ENCODE measurements at places on chromosomes 13 and 19. TPM values are rescaled to one million over a fixed set of nuclear protein-coding genes. Genes with fewer than 3 reads are reported as not detected.

FGF9 gene
- 0.25 TPM for total RNA-seq

- no peaks in the 10 kb centered on the region for H3K27me3 ChIP-seq
- peak overlapping the region; percentile 68 for H3K27ac ChIP-seq
- peaks cover 53% of the 10 kb centered on the region for H3K4me1 ChIP-seq
- no peak for DNase-seq
- no peaks in the 10 kb centered on the region for H3K36me3 ChIP-seq
- H3K4me3 ChIP-seq: no peak overlapping the region
Measured at GRCh38 chr13:110251193-110251819, 55.7 kb downstream of the COL4A1 start.

GRCh38 chr13:74287724-74288169 is 153.5 kb upstream of the KLF12 start:
- no peaks in the 10 kb centered on the region for H3K36me3 ChIP-seq
- DNase-seq: no peak
- H3K27me3 ChIP-seq: no peaks in the 10 kb centered on the region

GRCh38 chr13:22095794-22096193 is 424.9 kb downstream of the FGF9 start:
- no peak overlapping the region for H3K27ac ChIP-seq
- no peaks in the 10 kb centered on the region for H3K27me3 ChIP-seq
- H3K36me3 ChIP-seq: no peaks in the 10 kb centered on the region
- H3K4me1 ChIP-seq: peaks cover 6% of the 10 kb centered on the region
- H3K4me3 ChIP-seq: no peak overlapping the region

GRCh38 chr13:30895773-30896172 is 10.3 kb upstream of the MEDAG start:
- no peaks in the 10 kb centered on the region for H3K27me3 ChIP-seq
- no peaks in the 10 kb centered on the region for H3K36me3 ChIP-seq
- H3K4me3 ChIP-seq: no peak overlapping the region
- H3K27ac ChIP-seq: peak overlapping the region; percentile 83
- DNase-seq: no peak

DNA sequence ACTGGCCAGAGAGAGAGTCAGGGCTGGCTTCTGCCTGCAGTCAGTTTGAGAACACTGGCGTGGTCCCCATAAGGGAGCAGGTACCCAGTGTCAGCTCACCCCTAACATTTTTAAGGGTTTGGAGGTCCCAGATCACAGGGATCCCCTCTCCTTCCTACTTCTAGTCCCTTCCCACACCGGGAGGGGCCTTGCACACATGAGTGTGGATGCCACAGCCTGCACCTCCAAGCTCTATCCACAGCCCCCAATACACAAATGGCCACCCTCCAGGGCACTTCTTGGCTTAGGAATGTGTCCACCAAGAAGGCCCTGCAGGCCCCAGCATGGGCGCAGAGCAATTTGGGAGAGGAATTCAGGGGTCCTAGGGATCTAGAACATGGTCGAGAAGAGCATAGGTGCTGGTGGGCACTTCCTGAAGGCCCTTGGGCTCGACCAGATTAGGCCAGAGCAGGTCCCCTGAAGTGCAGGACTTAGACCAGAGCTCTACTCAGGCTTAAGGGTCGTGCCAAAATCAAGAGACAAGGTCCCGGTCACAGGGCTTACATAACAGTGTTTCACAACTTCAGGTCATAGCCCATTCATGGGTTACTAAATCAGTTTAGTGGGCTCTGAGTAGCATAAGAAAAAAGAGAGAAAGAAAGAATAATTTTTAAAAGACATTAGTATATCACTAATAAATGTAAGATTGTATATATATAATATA is 16.0 kb downstream of the FXYD5 start:
- H3K27me3 ChIP-seq: no peaks in the 10 kb centered on the region
- no peak overlapping the region for H3K27ac ChIP-seq
- DNase-seq: no peak
- H3K36me3 ChIP-seq: no peaks in the 10 kb centered on the region
- peaks cover 9% of the 10 kb centered on the region for H3K4me1 ChIP-seq
- H3K4me3 ChIP-seq: no peak overlapping the region

GRCh38 chr19:55339889-55340783 is 460 bp downstream of the KMT5C start:
- H3K36me3 ChIP-seq: no peaks in the 10 kb centered on the region
- peak overlapping the region; percentile 61 for H3K4me3 ChIP-seq
- peaks cover 29% of the 10 kb centered on the region for H3K4me1 ChIP-seq
- no peak for DNase-seq
- H3K27me3 ChIP-seq: no peaks in the 10 kb centered on the region

- no peak overlapping the region for H3K4me3 ChIP-seq
- no peak overlapping the region for H3K27ac ChIP-seq
- no peaks in the 10 kb centered on the region for H3K36me3 ChIP-seq
- H3K4me1 ChIP-seq: no peaks in the 10 kb centered on the region
- no peak for DNase-seq
Measured at GRCh38 chr13:111318386-111318785, 2.1 kb upstream of the TEX29 start.

- peaks cover 30% of the 10 kb centered on the region for H3K4me1 ChIP-seq
- no peaks in the 10 kb centered on the region for H3K27me3 ChIP-seq
- peak overlapping the region; percentile 73 for H3K4me3 ChIP-seq
Measured at GRCh38 chr19:711254-711653, 2.5 kb downstream of the PALM start.

DNA sequence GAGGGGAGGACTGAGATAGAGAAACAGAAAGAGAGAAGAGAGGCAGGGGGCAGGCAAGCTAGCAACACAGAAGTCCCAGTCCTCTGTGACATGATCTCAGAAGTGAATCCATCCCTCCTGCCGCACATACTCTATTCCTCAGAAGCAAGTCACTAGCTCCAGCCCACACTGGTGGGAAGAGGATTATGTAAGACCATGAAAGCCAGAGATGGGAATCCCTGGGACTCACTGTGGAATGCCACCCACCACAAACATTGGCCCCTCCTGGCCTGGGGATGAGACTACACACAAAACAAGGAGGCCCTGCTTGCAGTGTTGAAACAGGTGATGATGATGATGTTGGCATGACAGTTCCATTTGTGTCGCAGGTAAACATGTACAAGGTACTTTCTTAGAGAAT is 419.9 kb downstream of the IRS2 start:
- H3K4me1 ChIP-seq: no peaks in the 10 kb centered on the region
- H3K4me3 ChIP-seq: no peak overlapping the region
- H3K27me3 ChIP-seq: no peaks in the 10 kb centered on the region
